Activated CD4-positive, alpha-beta memory T cell treated with anti-CD3 and anti-CD28 coated beads, Interleukin-2, amount 10 ng/mL, durations not matched to agents 7 days and 5 days (primary cell): ENCODE measurements at places on chromosomes 1 and 21. TPM values are rescaled to one million over a fixed set of nuclear protein-coding genes. Genes with fewer than 3 reads are reported as not detected.

The UBXN10 gene
- 1.5 TPM for total RNA-seq

The FGR gene
- not detected for total RNA-seq

DNA sequence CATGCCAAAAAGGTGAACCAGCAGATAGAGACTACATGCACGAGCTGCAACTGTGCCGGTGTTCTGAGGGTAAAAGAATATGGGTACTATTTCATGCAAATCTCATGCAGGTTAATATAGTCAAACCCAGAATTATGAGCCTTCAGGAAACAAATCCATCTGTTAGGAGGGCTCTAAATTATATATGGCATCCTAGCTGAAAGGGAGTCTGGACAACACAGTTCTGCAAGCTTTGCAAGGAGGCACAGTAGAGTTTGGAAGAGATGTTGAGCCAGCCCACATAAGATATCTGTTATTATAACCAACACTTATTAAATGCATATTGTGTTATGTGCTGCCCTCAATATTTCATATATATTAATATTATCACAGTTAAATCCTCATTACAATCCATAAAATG lies 50.5 kb upstream of the PALMD start:
- no peak for DNase-seq
- no peaks in the 10 kb centered on the region for H3K27me3 ChIP-seq

DNA sequence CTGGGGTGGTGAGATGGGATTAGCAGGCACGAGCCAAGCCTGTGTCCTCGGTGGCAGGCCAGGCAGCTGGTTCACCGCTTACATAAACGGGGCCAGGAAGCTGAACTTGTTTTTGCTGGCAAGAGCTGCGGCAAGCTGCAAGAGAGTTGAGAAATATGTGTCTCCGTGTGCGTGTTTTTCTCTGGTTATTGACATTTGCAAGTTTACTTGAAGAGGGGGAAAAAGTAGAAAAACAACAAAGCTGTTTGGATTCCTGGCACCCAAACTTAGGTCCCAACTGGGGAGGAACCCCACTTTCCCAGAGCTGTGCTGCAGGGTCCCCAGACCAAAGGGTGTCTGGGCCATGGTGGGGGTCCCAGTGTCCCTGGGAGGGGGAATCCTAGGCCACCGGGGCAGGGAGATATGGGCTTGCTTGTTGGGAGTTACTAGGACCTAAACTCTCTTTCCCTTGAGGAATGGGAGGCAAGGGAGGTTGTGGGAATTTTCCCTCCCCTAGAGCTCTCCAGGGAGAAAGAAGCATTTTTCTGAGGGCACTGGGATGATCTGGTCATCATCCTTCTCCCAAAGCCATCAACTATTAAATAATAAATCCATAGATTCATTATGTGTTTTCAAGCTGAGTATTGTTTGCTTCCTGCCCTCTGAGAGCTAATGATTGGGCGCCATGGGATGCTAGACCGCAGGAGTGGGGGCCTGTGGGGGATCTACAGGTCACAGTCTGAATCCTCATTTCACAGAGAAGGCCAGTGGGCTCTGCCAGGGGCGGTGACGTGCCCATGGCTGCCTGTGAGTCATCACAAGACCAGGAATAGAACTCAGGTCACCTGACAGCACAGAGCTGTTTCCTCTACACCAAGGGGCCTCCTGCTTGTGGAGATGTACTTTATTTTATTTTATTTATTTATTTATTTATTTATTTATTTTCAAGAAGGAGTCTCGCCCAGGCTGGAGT lies 14.8 kb downstream of the IL6R start:
- no peaks in the 10 kb centered on the region for H3K27me3 ChIP-seq
- peak overlapping the region; percentile 40 for H3K4me3 ChIP-seq
- H3K27ac ChIP-seq: peak overlapping the region; percentile 77

DNA sequence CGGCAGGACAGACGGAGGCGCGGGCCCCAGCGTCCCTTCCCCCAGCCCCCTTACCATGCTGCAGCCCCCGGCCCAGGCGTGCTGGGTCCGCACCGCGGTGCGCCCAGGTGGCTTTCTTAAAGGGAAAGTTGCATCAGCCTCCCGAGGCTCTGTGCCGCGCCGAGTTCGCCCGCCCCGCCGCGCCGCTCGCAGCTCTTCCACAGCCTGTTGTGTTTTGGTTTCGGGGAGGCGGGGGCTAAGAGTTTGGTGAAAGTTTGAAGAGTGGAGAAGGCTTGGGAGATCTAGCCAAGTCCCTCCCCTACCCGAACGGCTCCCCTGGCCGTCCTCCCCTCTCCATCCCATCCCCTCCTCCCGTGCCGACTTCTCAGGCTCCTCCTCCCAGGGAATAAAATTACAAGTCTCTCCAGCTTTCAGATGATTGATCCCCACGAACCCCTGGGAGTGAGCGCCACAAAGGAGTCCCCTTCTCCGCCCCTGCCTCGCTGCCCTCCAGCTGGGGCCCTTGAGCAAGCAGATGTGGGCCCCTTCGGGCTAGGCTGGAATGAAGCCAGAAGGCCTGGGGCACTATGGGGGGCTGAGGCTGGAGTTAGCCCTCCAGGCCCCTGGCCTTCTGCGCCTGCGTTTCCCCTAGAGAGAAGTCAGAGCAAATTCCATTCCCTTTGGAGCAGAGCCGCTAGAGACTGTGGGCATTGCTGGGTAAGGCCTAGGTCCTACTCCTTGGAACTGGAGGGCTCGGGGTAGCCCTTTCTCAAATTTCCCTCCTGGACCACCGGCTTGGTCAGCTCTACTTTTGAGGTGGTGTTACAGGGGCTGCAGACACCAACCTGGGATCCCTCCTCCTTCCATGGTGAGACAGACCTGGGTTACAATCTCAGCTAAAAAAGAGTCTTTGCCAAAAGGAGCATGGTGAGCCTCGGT lies at the start of gene SLC6A9:
TSS of gene SLC6A9 (minus strand) at position 211 of the 918 bp plus-strand sequence. CDS start 7,185 bp downstream, outside the sequence.
- H3K27ac ChIP-seq: peak within 1 kb of the TSS; percentile 31
- H3K27me3 ChIP-seq: no peaks in the 10 kb centered on the region
- peak within 1 kb of the TSS; percentile 85 for H3K4me3 ChIP-seq
- H3K4me1 ChIP-seq: peaks cover 32% of the 10 kb centered on the region
- H3K36me3 ChIP-seq: no peaks in the 10 kb centered on the region
- DNase-seq: peak; percentile 41
